ENCODE measurements at places on chromosomes 1 and 21.

DNA sequence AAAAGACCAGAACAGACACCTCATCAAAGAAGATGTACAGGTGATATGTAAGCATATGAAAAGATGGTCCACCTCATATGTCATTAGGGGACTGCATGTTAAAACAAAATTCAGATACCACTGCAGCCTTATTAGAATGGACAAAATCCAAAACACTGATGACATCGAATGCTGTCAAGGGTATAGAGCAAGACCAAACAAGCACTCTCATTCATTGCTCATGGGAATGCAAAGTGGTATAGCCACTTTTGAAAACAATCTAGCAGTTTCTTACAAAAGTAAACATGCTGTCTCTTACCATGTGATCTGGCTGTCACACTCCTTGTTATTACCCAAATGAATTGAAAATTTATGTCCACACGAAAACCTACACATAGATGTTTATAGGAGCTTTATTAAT lies 426.6 kb upstream of the ESRRG start:
- DNase-seq = no peak

GRCh38 chr1:41153750-41154274 lies 88.3 kb downstream of the SCMH1 start:
- DNase-seq = no peak

DNA sequence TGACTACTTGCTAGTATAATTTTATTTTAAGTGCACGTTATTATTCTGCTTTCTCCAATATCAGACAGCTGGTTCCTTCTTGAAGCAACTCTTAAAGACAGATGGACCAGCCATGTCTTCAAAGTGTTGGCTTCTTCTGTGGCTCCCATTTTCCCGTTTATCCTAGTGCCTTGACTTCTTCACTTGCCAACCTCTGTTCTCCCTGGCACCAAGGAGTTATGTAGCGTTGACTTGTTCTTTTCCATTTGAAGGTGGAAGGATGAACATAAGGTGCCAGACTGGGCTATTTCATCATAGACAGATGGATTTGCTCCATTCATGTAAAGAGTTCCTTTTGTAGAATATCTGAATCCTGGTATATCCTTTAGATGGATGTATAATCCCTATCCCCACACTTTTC lies 260.6 kb downstream of the DISC1 start:
- DNase-seq = no peak

GRCh38 chr1:79133774-79134364 lies 127.3 kb upstream of the ADGRL4 start:
- no peak for DNase-seq

- no peak for DNase-seq
Observed at GRCh38 chr1:223831755-223832636, 13.8 kb downstream of the TP53BP2 start.

GRCh38 chr1:228956864-228957263 lies 221.6 kb downstream of the RHOU start:
- no peak for DNase-seq

GRCh38 chr1:206544562-206545257 lies 37.4 kb downstream of the RASSF5 start:
- DNase-seq = peak; percentile 67

- DNase-seq = no peak
Observed at GRCh38 chr1:107618539-107618938, 346.4 kb downstream of the VAV3 start.

DNA sequence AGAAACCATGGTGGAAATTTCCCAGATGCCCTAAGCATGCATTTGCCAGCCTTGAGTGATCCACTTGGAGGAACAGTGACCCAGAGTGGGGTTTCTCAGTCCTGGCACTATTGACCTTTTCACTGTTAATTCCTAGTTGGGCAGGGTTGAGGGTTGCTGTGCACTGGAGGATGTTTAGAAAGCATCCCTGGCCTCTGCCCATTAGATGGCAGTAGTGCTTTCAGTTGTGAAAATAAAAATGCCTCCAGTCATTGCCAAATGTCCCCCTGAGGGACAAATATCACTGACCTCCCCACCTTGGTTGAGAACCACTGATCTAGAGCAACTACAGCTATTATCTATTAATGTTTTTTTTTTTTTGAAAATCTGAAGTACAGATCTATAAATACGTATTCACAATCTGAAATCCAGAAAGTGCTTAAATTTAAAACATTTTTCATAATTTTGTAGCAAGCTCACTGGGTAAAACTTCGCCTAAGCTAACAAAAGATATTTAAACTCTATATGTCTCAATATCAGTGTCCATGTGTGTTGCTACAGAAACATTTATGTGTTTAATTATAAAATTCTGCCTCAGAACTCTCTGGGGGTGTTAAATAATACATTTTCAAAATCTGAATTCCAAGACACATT lies 27.3 kb downstream of the F3 start:
- no peak for DNase-seq

DNA sequence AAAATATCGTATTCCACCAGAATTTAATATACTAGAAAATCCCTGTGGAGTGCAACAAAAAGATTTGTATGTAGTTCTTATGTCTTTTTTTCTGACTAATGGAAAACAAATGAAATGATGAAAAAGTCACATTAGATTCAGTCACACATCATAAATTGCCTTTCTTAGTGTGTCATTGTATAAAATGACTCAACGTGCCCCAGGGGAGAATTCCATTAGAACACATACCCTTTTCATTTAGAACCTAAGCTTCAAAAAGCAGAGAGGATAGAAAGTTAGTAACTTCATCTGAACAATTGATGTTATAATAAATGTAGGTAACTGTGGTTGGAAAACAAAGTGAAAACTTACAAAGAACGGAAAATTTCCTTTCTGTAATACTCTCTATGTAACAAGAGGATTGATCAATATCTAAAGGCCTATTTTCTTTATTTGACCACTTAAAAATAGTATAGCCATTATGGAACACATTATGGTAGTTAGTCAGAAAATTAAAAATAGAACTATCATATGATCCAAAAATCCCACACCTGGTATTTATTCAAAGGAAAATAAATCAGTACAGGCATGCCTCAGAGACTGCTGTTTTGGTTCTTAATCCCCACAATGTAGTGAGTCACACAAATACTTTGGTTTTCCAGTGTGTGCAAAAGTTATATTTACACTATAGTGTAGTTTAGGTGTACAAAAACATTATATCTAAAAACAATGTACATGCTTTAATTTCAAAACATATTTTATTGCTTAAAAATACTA lies 1016.1 kb downstream of the KCNT2 start:
- no peak for DNase-seq

- DNase-seq = no peak
Observed at GRCh38 chr1:42214447-42214871, 49.9 kb upstream of the GUCA2A start.

GRCh38 chr1:15837931-15838330 lies 9.6 kb upstream of the SPEN start:
- no peak for DNase-seq

GRCh38 chr1:228226956-228227791 lies 19.3 kb downstream of the OBSCN start:
- no peak for DNase-seq

DNA sequence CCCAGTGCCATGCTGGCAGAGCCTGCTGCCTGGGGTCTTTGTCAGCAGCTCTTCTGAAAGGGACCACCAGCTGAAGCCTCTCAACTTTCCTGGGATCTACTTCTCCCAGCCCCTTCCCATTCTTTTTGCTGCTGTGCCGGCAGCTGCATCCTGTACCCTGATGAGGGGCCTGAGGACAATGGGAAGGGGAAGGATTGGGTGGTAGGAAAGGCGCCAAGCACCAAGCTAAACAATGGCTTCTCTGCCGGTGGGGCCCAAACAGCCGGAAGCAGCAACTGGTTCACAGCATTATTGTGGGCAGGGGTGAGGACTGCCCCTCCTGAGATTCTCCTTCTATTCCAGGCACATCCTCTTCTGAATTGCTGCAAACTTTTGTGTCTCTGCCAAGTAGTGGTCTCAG lies 5.0 kb upstream of the EFCAB14 start:
- DNase-seq = no peak

- DNase-seq = no peak
Observed at GRCh38 chr1:70546726-70547125, 135.7 kb downstream of the CTH start.

DNA sequence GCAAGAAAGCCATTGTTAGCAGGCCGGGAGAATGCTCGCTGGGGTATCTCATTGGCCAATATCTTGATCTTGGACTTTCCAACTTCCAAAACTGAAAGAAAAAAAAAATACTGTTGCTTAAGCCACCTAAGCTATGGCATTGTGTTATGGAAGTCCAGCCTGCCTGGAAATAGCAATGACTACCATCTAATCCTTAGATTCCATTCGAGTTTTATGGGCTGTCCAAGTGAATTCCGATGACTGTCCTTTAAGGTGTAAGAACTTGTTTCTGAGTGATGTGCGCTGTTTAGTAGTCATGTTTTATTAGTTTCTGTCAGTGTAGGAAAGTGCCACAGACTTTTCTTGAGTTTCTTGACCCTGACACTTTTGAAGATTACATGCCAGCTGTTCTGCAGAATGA lies 762.6 kb downstream of the USP25 start:
- DNase-seq = no peak

- no peak for DNase-seq
Observed at GRCh38 chr21:26003404-26003803, 167.2 kb downstream of the APP start.

GRCh38 chr1:21045351-21045750 lies 131.3 kb downstream of the EIF4G3 start:
- peak; percentile 63 for DNase-seq

DNA sequence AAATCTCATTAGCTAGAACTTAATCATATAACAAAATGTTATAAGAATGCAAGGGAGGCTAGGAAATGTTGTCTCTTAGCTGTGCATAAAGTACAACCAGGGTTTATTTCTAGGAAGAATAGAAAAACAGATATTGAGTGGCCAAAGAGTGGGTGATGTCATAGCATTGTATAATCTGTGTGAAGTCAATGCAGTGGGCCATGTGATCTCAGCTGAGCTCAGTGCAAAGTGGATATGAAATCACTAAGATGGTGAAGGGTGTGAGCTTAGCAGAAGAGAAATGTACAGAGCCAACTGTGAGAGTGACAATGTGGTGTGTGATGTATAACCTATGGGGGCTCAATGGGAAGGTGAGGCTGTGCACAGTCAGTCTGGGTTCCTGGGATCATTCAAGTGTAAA lies 29.7 kb upstream of the DUSP23 start:
- no peak for DNase-seq

DNA sequence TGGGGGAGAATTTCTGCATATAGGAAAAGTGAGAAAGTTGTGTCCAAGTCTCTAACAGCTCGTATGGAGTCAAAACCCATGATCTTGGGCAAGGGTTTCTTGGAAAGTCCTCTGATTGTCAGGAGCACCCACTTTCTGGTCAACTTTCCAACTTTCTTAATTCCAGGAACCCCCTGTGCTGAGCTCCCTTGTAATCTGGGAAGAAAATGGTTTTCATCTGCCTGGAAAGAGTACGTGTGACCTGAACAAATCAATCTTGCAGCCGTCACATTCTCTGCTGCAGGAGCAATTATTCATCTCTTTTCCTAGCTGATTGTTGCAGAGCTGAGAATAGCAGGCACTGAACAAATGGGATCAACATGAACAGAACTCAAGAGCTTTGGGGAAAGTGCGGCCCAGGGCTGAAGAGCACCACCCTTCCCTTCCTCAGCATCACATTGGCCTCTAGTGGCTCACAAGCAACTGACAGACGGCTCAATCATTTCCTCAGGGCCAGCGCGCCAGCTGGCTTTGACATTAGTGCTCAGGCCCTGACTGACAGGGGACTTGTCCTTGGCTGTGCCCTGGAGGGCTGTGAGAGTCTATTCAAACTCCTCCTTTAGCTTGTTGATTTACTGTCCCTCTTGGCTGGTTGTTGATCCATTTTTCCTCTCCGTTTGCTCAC lies 295.2 kb downstream of the HLX start:
- DNase-seq = no peak

GRCh38 chr1:109603229-109603628 lies 16.2 kb downstream of the GNAT2 start:
- DNase-seq = no peak

DNA sequence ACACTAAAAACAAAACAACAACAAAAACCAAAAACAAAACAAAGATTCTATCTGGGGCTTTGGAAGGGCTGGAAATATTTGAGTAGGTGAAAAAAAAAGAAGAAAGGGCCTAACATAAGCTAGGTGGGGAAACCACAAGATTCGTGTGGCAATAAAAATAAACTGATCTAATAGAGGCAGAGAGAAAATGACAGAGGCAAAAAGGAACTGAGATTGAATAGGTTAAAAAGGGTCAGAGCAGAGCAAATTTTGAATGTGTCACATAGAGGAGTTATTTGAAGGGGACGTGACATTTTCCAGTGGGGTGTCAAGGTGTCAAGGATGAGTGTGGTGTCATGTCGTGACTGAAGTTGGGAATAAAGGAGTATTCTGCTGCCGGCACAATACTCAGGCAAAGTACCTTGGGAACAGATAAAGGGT lies 65.2 kb upstream of the RALGPS2 start:
- DNase-seq = no peak

DNA sequence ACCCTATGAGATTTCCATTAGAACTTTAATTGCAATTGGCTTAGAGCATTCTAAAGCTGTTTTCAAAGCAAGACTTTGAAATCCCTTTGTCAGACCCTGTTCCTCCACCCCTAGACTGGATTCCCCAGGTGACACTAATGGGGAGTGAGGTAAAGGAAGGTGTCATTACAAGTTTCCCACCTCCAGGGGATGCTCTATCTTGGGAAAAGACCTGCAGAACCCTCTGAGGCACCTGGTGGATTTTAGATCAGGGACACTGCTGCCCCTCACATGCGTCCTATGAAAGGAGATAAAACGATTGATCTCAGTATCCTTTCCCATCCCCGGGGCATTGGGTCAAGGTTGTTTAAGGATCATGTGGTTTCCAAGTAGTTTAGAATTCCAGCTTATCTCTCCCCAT lies 80.3 kb upstream of the RGS4 start:
- DNase-seq = no peak

GRCh38 chr1:48228156-48228555 lies 5.6 kb downstream of the SLC5A9 start:
- no peak for DNase-seq

Data from cerebellum (tissue), 4 donors.